Hematopoietic multipotent progenitor cell treated with erythropoietin and hydrocortisone succinate and interleukin-3 and kit ligand, for 4 days (in vitro differentiated cells): ENCODE measurements at places on chromosomes 7 and 10.

DNA sequence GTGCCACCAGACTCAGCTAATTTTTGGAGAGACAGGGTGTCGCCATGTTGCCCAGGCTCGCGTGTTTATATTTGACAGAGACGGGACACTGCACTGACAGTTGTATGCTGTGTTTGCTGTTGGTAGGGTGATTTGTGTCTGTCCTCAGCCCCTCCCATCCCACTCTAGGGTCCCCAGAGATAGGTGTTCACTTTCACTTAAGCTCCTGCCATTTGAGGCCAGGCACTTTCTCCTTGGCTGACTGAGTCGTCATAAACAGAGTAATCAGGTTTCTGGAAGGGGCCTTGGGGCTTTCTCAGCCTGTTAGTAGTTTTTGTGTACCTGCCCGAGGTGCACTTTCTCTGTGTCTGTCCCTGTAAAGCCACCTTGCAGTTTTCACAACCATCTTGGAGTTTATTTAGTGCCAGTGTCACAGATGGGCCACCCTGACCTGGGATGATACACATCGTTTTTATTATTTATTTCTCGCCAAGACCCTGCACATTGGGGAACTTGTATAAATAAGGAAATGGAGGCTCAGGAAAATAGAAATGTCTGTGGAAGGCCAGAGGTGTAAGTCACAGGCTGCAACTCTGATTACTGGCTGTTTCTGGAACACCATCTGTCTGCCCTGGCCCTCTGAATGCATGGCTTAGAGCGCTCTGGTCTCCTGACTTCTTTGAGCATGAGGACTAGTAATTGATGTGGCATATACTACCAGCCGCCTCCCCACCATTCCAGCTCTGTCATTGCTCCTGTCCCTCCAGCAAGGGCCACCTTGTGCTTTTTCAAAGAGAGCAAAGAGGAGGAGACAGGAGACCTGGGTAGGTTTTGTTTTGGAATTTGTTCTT lies 81.9 kb upstream of the PDCD4 start:
- no peak for DNase-seq

DNA sequence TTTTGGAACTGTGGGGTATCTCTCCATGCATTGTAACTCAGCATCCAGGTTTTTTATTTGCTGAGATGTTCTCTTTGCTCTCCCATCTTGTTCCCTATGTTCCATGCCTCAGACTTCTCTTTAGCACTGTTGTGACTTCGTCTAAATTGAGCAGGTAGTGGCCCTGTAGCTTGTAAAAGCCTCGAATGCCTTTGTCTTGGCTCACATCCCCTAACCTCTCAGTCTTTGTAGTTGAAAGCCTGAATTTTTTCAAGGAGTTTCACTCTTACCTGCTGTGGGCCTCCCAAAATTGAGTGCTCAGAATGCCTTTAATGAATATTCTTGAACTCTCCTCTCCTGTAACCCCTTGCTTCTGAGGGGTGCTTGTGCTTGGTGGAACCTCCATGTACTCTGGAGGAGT lies 1137.3 kb downstream of the REEP3 start:
- no peak for DNase-seq

- DNase-seq: peak; percentile 86
Observed at GRCh38 chr10:61899997-61900828, 1.3 kb upstream of the ARID5B start.

- no peak for DNase-seq
Observed at GRCh38 chr7:77223261-77223660, 23.6 kb upstream of the FGL2 start.

DNA sequence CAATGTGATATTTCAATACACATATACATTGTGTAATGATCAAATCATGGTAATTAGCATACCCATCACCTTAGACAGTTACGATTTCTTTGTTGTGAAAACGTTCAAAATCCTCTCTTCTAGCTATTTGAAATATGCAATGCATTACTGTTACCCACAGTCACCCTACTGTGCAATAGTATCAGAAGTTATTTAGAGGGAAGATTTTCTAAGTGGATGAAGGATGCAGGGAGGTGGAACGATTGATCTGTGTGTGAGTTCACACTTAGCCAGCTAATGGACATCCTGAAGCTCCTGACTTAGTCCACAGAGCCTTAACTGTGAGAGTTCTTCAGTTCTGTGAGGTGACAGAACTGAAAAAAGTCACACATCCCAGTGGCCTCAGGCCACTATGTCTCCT lies 97.2 kb upstream of the LAMB4 start:
- no peak for DNase-seq

DNA sequence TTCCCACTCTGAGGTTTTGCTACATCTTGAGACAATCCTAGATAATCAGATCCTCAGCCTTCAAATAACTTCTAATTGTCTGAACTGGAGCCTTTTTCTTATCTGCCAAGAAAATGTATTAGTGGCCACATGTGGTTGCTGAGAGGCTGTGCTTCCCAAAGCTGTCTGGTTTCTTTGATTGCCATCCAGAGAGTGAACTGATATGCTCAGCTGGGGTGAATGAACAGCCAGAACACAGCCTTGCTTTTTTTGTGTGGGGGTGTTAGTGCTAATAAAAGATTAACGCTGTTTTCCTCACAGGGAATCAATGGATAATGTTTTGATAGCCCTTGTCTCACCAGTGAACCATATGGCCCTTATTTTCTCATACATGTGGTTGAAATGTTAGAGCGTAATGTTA lies 66.9 kb downstream of the BBS9 start:
- DNase-seq: peak; percentile 80

GRCh38 chr10:19833170-19833824 lies 17.1 kb downstream of the PLXDC2 start:
- no peak for DNase-seq

DNA sequence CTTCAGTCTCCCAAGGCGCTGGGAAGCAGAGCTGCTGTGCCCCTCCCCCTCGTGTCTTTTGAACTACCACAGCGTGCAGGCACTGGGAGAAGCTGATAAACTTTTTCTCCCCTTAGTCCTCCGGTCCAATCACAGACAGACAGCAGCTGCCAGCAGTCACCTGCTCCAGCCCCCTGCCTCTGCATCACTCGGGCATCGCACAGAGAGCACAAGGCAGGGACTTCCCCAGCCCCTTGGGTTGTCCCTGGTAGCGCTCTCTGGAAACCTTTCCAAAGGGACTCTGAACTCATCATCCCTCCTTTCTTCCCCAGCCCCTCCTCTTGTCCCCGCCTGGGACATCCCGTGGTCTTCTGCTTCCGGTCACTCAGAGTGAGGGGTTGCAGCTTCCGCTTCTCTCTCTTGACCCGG lies 1.4 kb upstream of the NEUROG3 start:
- DNase-seq: peak; percentile 46

DNA sequence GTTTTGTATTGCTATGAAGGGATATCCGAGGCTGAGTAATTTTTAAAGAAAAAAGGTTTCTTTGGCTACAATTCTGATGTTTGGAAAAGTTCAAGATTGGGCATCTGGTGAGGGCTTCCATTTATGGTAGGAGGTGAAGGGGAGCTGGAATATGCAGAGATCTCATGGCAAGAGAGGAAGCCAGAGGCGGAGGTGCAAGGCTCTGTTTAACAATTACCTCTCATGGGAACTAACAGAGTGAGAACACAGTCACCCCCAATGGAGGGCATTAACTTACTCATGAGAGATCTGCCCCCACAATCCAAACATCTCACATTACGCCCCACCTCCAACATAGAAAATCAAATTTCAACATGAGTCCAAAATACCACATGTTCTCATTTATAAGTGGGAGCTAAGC lies 62.0 kb downstream of the AKR1D1 start:
- DNase-seq: no peak

- DNase-seq: no peak
Observed at GRCh38 chr7:9778367-9778766, 1195.3 kb upstream of the PHF14 start.

DNA sequence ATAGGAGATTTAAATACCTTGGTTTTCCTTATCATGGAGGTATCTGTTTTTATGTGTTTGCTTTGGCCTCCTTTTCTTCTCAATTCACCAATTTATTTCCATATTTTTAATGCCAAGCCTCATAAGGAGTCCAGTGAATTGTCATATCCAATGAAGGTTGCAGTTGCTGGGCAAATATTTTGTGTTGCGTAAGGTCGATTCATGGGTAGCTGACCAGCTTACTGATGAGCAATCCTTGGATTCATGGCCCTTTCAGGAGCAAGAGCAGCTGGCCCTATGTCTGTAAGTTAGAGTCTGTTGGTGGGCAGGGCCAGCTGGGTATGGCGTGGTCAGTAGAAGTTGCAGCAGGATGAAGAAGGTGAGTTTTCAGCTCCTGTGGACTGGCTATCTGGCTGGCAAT lies 182.9 kb downstream of the PFKFB3 start:
- no peak for DNase-seq

DNA sequence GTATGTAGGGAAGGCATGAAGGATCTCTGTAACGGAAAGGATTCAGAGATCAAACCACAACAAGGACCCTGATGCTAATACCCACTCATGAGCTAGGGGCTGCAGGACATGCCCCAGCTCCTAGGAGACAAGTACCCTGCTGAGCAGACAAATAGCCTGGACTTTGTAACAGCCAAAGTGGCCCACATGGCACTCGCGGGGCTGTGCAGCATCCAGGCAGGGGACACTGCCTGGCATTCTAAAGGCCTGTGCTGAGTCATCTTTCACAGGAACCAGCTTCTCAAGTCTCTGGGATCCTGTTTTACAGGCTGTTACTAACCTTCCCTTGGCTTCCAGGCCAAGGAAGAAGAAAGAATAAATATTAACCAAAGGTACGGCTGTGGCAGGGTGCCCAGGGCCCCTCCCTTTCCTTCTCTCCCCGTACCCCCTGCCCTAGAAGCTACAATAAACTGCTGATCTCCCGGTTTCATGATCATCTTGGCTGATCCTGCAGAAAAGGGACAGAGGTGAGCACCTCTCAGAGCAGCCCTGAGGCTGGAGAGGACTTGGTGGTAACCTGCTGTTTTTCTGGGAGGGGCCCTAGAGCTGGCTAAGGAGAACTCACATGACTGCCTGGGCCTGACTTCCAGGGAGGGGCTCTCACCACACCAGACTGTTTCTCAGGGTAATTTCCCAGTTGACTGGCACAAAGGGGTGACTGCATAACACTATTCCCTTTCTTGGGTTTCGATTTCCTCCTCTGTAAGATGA lies 4.2 kb upstream of the RPEL1 start:
- DNase-seq: peak; percentile 80

- DNase-seq: no peak
Observed at GRCh38 chr7:54253036-54253373, 289.2 kb upstream of the VSTM2A start.

DNA sequence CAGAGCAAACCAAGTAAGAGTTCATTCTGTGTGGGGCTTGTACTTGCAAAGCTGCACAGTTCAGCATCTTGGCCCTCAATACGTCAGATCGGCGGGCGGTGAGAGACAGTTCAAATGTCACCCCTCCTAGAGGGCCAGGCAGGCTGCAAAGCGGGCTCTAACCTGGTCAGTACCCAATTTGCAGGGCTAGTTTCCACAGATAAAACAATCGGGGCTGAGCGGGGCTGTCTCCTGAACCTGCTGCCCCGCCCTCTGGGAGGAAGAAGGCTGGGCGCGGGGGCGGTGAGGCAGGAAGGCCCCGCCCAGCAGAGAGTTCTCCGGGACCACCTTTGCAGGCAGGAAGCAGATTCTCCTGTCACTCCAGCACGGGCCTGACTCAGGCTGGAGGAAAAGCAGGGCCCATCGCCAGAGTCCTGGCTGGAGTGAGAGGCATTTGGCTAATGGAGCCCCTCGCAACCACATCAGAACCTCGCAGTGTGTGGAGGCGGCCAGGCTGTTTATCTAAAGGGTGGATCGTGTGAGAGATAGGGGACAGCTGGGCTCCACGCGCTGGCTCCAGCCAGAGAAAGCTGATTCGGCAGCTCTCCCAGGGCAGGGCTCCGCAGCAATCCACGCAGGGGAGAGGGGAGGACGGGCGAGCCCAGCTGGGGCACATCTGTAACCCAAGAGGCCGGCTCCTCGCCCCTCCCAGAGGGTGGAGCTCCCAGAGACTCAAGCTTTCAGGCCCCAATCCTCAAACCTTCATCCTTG lies 83.1 kb downstream of the SH3PXD2A start:
- peak; percentile 86 for DNase-seq

- DNase-seq: no peak
Observed at GRCh38 chr7:28315565-28316410, 96.5 kb upstream of the CREB5 start.

DNA sequence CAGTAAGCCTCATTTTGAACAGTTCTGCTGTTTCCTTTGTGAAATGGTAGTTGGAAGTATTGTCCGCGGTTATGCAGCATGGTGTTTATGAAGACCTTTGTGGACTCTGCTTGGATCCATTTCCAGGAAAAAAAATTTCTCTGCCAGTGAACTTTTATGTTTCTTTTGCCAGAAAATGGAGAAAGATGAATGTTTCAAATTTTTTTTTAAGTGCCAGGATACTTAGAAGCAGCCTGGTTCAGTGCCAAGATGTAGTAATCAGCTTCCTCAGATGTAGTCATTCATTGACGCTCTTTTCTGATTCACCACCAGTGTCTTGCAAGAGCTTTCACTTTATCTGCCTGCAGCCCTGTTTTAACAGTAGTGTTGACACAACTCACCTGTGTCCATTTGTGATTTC lies 258.2 kb downstream of the SDK1 start:
- peak; percentile 10 for DNase-seq

- DNase-seq: no peak
Observed at GRCh38 chr10:126171555-126171954, 216.7 kb downstream of the ADAM12 start.

- DNase-seq: no peak
Observed at GRCh38 chr10:47425813-47426419, 41.8 kb upstream of the ZNF488 start.

DNA sequence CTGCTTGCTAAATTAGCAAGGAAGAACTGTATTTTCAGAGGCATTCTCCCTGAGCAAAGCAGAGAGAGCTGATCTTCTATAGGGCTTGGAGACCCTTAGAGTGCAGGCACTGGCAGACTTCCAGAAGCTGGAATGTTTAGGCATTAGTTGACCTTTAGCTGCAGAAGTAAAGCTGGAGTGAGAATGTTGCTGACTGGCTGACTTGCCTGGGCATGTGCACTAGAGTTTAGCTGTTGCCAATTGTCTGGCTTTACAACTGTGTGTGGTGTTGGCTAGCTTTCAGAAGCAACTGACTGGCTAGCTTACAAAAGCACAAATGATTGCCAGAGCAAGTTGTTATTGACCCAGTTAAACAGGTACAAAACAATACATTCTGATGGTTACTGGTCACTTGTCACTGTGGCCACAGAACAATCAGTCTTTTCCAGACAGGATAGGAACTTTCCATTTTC lies 25.1 kb downstream of the FAM13C start:
- DNase-seq: no peak

DNA sequence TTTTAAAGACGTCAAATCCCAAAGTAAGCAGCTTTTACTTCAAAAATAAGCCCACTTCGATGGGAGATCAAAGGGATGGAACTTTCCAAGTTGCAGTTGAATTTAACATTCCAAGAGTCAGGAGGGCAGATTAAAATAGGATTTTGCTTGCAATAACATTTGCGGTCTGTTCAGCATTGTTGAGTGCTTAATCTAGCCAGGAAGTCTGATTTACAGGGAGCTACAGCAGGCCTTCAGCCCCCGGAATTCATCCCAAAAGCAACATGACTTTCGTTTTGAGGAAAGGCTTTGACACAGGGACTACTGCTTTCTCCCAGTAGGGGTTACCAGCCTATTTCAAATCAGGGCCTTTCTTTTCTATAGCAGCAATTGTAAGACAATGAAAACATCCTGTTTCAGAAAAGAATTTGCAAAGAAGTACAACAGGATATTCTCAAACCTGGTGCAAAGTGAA lies 279.6 kb upstream of the PITRM1 start:
- no peak for DNase-seq

- DNase-seq: no peak
Observed at GRCh38 chr7:100680576-100681271, 7.2 kb downstream of the GNB2 start.

- no peak for DNase-seq
Observed at GRCh38 chr10:48197236-48197899, 77.1 kb downstream of the FRMPD2 start.
